ENCODE measurements at places on chromosomes 2 and 18. TPM values are rescaled to one million over a fixed set of nuclear protein-coding genes. Genes with fewer than 3 reads are reported as not detected.

GRCh38 chr2:49860834-49861233, 706.5 kb upstream of the FSHR start:
- H3K36me3 ChIP-seq = no peaks in the 10 kb centered on the region
- DNase-seq = no peak
- no peak overlapping the region for H3K27ac ChIP-seq
- H3K4me1 ChIP-seq = no peaks in the 10 kb centered on the region

DNA sequence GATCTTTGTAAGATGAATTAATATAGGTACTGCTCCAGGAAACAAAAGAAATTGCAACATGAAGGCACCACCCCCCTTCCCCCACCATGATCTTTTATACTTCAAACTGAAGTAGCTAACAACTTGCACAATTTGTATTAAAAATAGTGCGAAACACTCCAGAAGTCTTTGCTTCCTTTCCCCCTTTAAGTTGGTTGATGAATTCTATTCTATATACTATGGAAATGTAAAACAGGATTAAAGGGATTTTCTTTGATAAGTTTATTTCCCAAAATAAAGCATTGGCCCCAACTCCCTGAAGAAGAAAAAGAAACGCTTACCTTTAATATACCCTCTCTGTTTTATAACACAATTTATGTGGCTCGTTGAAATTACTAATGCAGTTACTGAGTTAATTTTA, 227.1 kb downstream of the ARHGAP15 start:
- no peak overlapping the region for H3K4me3 ChIP-seq
- H3K4me1 ChIP-seq = no peaks in the 10 kb centered on the region
- no peaks in the 10 kb centered on the region for H3K27me3 ChIP-seq
- DNase-seq = no peak

- no peak overlapping the region for H3K4me3 ChIP-seq
- DNase-seq = no peak
- H3K27me3 ChIP-seq = no peaks in the 10 kb centered on the region
- no peak overlapping the region for H3K27ac ChIP-seq
Measured at GRCh38 chr18:3810296-3810695, 360.3 kb downstream of the TGIF1 start.

DNA sequence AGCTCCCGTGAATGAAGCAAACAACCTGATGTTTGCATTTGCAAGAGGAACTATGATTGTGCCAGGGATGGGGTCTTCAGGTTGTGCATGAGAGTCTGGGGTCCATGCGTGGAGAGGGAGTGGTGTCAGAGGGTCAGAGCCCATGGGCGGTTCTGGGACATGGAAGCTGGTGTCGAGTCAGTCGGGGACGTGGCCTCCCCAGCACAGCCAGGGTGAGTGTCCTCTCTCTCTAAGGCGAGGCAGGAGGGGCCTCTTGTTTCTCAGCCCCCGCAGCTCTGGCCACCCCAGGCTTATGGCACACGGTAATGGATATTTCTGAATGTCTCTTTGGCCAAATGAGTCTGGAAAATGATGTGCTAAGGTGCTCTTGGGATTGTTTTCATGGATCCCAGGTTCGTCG, 118.6 kb downstream of the RTP5 start:
- no peak overlapping the region for H3K27ac ChIP-seq
- H3K36me3 ChIP-seq = no peaks in the 10 kb centered on the region
- no peak for DNase-seq
- H3K4me3 ChIP-seq = no peak overlapping the region

- H3K27me3 ChIP-seq = no peaks in the 10 kb centered on the region
- no peak for DNase-seq
- H3K27ac ChIP-seq = no peak overlapping the region
- H3K4me1 ChIP-seq = no peaks in the 10 kb centered on the region
- H3K4me3 ChIP-seq = no peak overlapping the region
- no peaks in the 10 kb centered on the region for H3K36me3 ChIP-seq
Measured at GRCh38 chr18:33350256-33350655, 90.3 kb downstream of the CCDC178 start.

GRCh38 chr2:240324312-240325015, 111.0 kb upstream of the GPC1 start:
- no peak overlapping the region for H3K4me3 ChIP-seq
- H3K36me3 ChIP-seq = no peaks in the 10 kb centered on the region
- H3K27ac ChIP-seq = no peak overlapping the region
- no peaks in the 10 kb centered on the region for H3K4me1 ChIP-seq
- no peaks in the 10 kb centered on the region for H3K27me3 ChIP-seq

DNA sequence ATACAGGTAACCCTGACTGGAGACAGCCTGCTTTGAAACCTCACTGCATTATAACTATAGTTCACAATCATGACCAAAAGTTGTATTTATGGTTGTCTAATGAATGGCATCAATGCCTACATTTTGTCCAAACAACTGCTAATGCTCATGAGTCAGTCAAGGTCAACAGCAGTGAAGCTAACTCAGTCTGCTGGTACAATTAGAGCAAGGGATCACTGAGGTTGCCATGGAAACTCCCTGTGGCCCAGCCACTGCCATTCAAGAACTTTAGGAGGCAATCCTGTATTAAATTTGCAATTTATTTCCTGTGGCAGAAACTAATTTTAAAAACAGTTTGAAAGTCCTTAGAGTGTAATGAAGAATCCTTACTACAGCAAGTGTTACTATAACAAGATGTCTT, 185.1 kb upstream of the SMAD7 start:
- H3K27me3 ChIP-seq = no peaks in the 10 kb centered on the region
- H3K4me3 ChIP-seq = no peak overlapping the region
- DNase-seq = no peak
- H3K4me1 ChIP-seq = no peaks in the 10 kb centered on the region

DNA sequence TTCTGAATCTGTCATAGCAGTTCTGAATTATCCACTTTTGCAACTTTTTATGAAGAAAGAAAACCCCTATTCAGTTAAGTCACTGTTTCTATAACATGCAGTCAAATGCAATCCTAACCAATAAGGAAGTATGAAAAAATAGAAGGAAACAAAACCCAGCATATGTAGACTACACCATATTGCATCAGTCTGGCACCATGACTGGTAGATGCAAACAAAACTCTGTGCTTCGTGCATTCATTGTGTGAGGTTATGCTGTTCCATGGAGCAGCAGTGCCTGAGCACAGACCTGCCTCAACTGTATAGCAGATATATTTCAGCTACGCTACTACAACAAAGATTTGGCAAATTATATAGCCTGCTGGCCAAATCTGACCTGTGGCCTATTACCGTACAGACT, 325.5 kb downstream of the LRP1B start:
- no peaks in the 10 kb centered on the region for H3K4me1 ChIP-seq
- no peak overlapping the region for H3K4me3 ChIP-seq
- no peak overlapping the region for H3K27ac ChIP-seq
- H3K27me3 ChIP-seq = no peaks in the 10 kb centered on the region
- no peaks in the 10 kb centered on the region for H3K36me3 ChIP-seq
- no peak for DNase-seq

GRCh38 chr2:197399887-197400540, 34.8 kb downstream of the SF3B1 start:
- no peaks in the 10 kb centered on the region for H3K4me1 ChIP-seq
- H3K4me3 ChIP-seq = no peak overlapping the region
- H3K27ac ChIP-seq = no peak overlapping the region
- DNase-seq = no peak
- H3K36me3 ChIP-seq = peaks cover 80% of the 10 kb centered on the region

The CHRNG gene
- total RNA-seq = not detected

The POTEE gene
- 0.46 TPM for total RNA-seq

The CHN1 gene
- total RNA-seq = 22.1 TPM

The GATA6 gene
- 0.11 TPM for total RNA-seq

The ACTG2 gene
- not detected for total RNA-seq

The OXER1 gene
- total RNA-seq = not detected

Measured in CD8-positive, alpha-beta memory T cell (primary cell).